ENCODE measurements at places on chromosomes 2 and 18.
A peak's percentile ranks its signal among the peaks of the same experiment; 100 is the strongest.

DNA sequence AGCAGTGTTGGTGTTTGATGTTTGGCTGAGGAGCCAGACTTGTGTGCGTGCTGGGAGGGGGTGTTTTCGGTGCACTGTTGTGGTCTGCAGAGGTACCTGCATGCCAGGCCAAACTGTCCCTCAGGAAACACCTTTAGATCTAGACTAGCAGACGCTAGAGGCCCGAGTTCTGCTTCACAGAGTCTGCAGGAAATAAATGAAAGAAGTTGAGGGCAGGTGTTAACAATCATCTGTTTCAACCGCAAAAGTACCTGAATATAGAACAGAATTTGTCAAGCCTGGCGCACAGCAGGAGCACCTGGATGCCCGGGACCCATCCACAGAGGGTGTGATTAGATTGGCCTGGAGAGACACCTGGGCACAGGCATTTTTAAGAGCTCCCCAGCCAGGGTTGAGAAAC is 40.5 kb upstream of the REL start:
- no peak for DNase-seq

DNA sequence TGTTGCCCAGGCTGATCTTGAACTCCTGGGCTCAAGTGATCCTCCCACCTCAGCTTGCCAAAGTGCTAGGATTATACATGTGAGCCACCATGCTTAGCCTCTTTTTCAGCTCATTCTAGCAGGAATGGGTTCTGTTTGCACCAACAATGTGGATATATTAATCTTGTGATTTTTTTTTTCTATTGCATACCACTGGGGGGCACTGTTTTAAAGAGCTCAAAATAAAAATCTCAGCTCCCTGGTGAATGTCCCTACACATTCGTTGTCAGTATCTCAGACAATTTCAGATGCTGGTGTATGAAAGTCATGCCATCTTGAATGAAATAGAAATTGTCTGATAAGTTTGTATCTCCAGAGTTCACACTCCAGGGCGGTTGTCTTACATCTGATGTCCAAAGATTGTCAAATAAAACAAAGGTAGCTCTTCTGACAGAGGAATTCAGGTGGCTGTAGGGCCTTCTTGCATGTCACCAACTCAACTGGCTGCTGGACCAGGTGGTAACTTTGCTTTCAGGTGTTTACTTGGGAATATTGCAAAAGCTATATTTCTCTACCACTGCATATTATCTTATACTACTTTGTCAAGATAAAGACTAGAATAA is 3.1 kb upstream of the MATN3 start:
- DNase-seq = no peak

DNA sequence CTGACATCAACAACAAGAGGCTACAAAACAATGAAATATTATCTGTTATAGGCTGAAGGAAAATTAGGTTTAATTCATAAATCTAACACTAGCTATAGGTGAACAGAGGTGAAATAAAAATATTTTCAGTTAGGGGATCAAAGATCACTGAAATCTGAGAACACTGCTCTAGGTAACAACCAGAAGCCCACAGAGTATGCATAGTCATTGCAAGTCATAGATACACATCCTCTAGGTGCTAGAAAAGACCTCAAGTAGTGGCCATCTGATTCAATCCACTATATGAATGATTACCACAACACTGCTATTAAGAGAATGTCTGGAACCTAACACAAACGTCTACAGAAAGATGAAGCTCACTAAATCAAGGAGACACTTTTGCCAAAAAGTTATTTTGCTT is 264.6 kb upstream of the CYP26B1 start:
- DNase-seq = no peak

GRCh38 chr2:174247474-174248186 is 702 bp downstream of the OLA1 start:
- DNase-seq = peak; percentile 56

- DNase-seq = no peak
Observed at GRCh38 chr2:237022533-237022932, 63.2 kb upstream of the COPS8 start.
